Stimulated activated effector memory CD8-positive, alpha-beta T cell treated with anti-CD3 and anti-CD28 coated beads, Interleukin-12 subunit alpha, Interleukin-12 subunit beta, amount 100 ng/mL, for 72 hours (primary cell): ENCODE measurements at places on chromosomes 16 and 17.

GRCh38 chr17:10777131-10777807, 26.6 kb downstream of the TMEM238L start:
- DNase-seq, result no peak

- no peak for DNase-seq
These were observed 583.4 kb upstream of the PSMD7 start for GRCh38 chr16:73713251-73713650.

- no peak for DNase-seq
These were observed 46.8 kb downstream of the BEAN1 start for GRCh38 chr16:66473654-66474519.

DNA sequence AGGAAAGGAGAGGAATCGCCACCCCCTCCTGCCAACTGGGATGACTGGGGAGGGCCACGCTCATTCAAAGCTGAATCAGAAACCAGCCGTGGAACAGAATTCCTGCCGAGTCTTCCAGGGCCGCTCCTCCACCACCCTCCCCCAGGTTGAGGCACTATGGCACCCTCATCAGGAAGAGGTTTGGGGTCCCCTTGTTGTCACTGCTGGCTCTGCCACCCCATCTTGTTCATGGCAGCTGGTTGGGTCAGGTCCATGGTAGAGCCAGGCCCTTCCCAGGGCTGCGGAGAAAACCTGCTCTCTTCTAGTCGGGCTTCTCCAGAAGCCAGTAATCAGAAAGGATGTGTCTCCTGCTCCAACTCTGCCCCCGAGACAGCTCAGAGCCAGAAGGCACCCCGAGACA, 41.8 kb downstream of the KCNJ12 start:
- no peak for DNase-seq

DNA sequence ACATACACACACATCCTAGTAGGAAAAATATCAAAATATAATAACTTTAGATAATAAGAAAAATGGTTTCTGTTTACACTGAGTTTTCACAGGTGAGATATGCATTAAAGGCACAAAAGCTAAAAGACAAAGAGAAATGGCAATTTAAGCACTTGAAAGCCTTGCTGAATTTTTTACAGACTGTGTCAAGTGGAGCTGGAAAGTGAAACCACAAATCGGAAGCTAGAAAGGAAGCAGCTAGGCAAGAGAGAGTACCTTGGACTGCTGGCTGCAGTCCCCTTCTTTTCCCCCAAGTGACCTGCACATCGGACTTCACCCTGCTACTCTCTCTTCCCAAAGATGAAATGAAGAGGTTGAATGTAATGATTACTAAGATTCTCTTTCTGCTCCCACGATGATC, 135.1 kb downstream of the CDH13 start:
- no peak for DNase-seq

GRCh38 chr17:31116167-31116566, 21.4 kb downstream of the NF1 start:
- no peak for DNase-seq
